ENCODE measurements at places on chromosomes 6 and 20.

DNA sequence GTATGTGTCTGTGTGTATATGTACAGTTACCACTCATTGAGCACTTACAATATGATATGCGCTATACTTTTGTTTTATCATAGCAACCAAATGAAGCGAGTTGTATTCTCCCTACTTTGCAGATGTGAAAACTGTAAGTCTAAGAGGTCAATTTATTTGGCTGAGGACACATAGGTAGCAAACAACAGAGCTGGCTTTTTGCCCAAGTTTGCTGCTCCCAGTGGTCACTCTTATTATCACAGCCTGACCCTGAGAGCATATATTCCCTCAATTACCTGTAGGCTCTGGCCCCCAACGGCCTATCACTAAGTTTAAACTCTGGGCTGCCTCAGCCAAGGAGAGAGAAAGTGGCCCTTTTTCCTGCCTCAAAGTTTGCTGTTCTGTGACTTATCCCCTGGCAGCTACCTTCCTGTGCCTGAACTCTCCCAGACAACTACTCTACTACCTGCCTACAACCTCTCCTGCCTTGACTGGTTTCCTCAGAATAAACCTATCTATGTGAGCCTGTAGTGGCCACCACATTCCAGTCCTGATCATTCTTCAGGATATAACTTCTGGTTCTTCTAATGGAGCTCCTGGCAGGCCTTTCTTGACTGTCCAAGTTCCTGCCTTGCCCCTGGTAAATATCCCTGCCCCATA lies 221.8 kb downstream of the FRK start:
- peak; percentile 48 for DNase-seq

GRCh38 chr6:75427329-75427728 lies 66.3 kb downstream of the FILIP1 start:
- DNase-seq = no peak

GRCh38 chr6:101578306-101578705 lies 184.8 kb downstream of the GRIK2 start:
- DNase-seq = no peak

- no peak for DNase-seq
Measured at GRCh38 chr6:91911945-91912344, 1325.1 kb upstream of the MAP3K7 start.

GRCh38 chr6:112049026-112049799 lies 4.7 kb upstream of the CCN6 start:
- no peak for DNase-seq

DNA sequence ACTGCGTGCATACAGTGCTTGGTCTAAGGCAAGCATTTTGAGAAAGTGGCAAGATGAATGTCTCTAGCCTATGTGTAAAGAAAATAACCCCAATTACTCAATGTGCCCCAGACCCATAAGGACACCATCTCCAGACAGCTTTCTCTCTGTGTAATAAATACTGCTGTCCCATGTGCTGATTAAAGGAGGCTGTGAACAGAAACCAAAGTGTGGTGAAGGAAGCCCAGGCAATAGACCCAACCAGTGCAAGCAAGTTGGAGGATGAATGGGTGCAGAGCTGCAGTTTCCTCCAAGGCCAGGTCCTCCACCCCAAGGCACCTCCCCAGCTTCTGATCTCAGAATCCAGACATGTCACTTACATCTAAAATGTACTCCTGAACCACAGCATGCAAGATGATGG lies 60.6 kb downstream of the TRAM2 start:
- DNase-seq = no peak

DNA sequence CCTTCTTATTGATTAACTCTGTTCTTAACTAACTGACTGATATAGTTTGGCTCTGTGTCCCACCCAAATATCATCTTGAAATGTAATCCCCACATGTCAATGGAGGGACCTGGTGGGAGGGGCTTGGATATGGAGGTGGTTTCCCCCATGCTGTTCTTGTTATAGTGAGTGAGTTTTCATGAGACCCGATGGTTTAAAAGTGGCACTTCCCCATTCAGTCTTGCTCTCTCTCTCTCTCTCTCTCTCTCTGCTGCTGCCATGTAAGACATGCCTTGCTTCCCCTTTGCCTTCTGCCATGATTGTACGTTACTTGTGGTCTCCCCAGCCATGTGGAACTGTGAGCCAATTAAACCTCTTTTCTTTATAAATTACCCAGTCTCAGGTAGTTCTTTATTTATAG lies 81.8 kb upstream of the SPACA1 start:
- no peak for DNase-seq

GRCh38 chr6:169225887-169226286 lies 27.8 kb downstream of the THBS2 start:
- DNase-seq = no peak

- no peak for DNase-seq
Measured at GRCh38 chr20:17636523-17637412, 45.3 kb downstream of the RRBP1 start.

DNA sequence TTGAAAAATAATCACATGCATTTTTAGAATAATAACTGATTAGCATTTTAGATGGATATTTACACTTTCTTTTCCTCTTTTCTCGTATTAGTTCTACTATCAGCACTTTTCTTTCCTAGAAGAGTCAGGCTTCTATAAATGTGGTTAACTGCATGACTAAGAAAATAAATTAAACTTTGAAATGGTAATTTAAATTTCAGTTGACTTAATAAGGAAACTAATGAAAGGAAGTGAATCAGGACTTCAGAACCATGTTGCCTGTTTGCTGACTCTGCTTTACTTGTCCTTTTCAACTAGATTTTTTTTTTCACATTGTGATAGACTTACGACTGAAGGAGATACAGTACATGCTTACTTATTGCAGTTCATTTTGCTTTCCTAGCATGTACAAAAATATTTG lies 1258.2 kb upstream of the EYS start:
- DNase-seq = no peak

DNA sequence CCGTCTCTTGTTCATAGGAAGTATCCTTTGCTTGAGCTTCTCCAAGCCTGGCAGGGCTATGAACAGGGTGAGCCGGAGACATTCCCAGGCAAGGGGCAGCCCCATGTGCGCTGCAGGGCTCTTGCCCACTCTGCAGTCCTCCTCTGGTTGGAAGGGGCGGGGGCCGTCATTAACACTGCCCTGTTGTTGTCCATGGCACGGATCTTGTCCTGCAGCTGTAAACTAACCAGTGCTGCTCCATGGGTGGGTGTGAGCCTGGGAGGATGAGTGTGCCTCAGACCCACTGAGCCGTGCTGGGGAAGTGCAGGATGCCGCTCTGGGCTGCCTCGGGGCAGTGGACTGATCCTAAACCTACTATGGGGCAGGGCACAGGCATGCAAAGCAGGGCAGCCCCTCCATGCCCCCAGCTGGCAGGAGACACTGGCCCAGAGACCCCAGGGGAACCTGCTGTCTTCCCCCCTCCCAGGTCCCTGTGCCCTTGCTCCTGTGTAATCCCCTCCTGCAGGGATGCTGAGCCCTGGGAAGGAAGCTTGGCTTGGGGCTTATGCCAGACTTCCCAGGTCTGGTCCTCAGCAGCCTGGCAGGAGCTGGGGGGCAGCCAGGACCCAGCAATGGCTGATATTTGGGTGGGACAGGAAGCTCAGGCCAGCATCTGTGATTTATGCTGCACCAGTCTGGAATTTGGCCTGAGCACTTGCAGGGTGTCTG lies 8.5 kb downstream of the EBF4 start:
- no peak for DNase-seq

Measured in testis (tissue), 5 donors.